Cerebellar nuclear complex (tissue), 1 donor: ENCODE measurements at places on chromosomes 1 and 21.

DNA sequence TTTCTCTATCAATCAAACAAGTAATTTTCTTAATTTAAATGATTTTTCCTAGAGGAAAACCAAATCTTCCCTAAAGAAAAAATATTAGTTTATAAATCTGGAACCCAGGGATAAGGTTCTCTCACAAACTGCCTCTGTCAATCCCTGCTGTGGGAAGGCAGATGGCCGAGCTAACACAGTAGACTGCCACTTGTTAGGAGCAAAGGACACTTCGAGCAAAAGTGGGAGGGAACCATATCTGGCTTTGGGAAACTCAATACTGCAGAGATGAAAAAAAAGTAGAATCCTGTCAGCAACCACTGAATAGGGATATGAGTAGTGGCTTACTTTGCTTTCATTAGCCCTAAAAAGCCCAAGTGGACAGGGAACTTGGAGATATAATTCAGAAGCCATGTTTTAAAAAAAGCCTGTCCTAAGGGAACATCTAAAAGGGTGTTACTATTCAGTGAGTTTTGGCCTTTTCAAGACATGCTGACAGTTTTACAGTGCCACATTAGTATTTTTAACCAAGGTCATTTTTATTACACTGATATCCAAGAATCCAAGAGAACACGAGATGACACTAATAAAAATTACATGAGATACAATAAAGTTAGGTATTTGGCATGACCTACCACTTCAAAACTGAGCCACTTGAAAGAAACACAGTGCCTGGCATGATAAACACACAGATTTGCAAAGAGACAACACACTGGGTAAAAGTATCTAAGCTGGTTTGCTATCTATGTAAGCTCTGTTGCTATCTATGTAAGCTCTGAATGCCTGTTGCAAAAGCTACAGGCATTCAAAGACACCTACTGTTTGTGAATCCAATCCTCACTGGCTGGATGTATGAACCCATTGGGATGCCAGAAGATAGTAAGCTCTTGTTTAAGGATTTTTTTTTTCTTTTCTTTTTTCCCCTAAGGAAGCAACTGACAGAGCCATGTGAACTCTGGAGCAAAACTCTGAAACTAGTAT is 21.4 kb downstream of the TEX38 start:
- DNase-seq = no peak

DNA sequence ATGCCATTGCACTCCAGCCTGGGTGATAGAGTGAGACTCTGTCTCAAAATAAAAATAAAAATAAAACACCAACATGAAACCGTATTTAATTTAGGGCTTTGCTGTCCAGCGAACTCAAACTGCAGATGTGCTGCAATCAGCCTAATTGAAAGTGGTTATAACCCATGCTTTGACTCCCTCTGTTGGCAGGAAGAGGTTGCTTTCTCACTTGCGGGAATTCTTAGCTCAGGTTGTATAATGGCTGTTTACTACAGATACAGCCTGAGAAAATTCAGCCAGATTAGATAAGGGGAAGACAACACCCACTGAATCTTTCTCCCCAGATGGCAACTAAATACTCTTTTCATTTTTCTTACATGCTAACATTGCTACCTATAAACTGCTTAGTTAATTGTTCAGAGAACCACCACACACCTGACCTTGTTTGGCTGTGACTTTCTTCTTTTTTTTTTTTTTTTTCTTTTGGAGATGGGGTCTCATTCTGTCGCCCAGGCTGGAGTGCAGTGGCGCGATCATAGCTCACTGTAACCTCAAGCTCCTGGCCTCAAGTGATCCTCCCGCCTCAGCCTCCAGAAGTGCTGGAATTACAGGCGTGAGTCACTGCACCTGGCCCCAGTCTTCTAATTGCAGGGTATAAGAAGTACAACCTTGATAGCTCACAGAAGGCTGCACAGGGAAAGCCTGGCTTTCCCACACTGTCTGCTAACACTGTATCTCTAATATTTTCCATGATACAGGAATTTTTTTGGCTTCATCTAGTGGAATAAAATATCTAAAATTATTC is 34.6 kb downstream of the DNTTIP2 start:
- DNase-seq = peak; percentile 3

DNA sequence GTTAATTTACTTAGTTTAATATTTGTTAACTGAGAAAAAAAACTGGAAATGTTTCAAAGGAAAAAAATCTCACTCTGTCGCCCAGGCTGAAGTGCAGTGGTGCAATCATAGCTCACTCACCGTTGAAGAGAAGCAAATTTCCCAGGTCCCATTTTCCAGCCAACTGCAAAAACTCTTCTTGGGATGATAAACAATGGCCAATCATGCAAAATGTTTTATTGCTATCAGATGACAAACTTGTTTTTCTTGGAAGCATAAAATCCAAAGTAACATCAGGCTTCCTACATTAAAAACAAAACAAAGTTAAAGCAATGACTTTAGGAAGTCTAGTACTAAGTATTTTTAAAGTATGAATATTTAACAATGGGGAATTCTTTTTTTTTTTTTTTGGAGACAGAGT is 84.9 kb downstream of the LYST start:
- no peak for DNase-seq

DNA sequence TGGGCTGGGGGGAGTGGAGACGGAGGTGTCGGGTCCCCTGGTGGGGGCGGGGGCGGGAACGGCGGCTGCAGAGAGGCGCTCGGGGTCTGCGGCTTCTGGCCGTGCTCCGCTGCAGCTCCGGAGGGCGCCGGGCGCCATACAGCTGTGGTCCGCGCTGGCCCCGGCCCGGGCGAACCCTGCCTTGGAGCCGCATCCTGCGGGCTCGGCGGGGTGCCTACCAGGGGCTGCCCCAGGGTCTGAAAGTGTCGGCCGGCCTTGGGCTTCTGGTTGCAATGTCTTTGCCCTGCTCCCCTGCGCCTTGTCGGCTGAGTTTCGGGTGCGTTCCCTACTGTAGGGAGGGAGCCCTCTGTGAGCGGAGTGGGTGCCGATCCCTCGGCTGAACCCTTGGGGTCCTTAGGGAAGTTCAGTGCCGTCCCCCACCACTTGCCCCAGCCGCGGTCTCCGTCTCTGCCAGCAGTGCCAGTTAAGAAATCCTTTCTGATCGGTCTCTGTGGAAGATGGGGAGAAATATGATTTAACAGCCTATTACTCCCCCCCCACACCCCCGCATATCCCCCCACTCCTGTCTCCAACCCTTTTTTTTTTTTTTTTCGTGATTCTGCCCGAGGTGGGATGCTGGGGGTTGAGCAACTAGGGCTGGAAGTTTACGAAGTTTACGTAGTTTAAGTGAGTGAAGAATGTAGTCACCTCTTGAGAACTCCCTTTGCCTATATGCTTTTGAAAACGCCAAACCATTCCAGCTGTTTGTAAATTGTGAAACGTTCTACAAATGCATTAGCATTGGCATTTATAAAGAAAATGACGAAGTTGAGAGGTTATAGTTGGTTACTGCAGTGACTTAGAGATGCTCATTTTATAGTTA is 588 bp downstream of the NEXN start:
- DNase-seq = no peak

DNA sequence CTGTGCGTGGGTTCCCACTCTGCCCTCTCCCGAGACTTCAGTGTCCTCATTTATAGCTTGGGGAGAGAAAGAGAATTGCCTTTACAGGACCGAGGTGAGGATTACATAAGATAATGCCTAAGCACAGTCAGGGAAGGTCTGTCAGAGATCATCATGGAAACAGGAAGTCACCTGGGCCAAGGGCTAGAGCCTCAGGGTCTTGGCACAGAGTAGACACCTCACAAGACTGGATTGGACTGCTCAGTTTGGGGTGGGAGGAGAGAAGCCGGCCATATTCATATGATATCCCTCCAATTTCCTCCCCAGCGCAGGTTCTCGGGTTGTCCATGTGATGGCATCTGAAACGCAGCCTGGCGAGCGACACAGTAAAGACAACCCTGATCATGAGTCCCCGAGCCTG is 3.8 kb downstream of the CNR2 start:
- DNase-seq = no peak

GRCh38 chr1:229153955-229154548 is 116.9 kb upstream of the RAB4A start:
- DNase-seq = no peak

GRCh38 chr1:86000601-86001000 is 156.0 kb downstream of the COL24A1 start:
- no peak for DNase-seq

- DNase-seq = no peak
These were observed 14.0 kb downstream of the NAV1 start for GRCh38 chr1:201552941-201553351.

- no peak for DNase-seq
These were observed 406.7 kb downstream of the SIPA1L2 start for GRCh38 chr1:232223183-232223708.

DNA sequence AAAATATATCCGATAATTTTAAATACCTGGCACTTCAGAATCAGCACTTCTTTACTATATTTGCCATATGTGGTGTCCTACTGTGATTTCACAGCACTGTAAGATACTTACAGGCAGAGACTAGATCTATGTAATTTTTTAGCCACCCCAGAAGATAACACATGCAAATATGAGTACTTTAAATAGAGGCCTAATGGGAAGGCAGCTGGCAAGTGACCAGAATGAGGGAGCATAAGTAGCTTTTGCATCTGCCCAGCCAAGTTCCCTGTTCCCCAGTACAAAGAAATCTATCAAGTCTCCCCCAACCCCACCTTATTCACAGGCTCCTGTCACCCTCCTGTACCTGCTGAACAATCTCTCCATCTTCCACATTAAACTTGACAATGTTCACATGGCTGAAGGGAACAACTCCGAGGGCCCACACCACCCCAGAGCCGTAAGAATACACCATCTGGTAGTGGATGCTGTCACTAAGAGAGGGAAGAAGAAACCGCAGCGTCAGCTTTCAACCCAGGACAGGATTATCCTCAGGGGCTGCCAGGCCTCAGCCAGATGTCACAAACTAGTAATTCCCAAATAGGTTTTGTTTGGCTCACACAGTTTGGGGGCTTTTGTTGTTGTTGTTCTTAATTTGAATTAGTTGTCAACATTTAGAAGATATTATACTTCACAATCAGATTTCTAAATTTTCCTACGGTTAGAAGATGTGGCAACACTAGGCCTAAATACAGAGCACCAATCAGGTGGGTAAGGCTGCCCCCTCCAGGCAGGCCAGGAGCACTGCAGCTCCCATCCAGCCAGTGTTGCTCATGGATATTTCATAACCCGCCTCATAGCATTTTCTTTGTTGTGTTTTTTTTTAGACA is 10.4 kb downstream of the EMC1 start:
- DNase-seq = no peak

DNA sequence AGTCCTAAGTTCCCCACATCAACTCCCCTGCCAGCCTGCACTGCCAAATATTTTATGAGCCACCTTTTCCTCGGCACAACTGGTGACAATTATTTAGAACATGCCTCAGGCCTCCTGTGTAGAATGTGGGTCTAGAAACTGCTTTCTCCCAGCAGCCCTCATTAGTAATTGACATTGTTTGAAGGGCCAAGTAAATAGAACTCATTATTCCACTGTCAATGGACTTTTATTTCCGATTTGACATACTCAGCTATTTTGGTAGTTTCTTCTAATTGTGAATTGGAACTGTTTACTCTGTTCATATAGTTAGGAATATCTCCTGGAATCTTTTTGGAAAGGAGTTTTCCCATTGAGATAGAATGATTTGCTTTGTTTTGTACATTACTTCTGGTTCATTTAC is 168.8 kb upstream of the L1TD1 start:
- DNase-seq = no peak

DNA sequence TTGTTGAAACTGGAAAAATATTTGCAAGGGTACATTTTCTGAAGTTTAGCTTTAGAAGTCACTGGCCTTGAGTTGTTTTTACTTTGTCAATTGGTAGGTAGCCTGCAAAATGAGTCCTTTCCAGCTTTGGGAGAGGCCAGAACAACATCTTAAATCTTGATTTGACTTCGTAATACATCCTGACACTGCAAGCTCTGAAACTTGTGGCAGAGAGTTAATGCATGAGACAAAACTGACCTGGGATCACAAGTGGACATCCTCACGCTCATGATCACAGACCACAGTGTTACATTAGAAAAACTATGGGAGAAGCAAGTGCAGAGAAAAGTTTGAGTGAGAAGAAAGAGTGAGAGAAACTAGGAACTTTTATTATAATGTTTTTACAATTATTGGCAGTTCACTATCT is 550.9 kb downstream of the USP25 start:
- no peak for DNase-seq

GRCh38 chr1:4101459-4102161 is 201.5 kb upstream of the C1orf174 start:
- DNase-seq = no peak

DNA sequence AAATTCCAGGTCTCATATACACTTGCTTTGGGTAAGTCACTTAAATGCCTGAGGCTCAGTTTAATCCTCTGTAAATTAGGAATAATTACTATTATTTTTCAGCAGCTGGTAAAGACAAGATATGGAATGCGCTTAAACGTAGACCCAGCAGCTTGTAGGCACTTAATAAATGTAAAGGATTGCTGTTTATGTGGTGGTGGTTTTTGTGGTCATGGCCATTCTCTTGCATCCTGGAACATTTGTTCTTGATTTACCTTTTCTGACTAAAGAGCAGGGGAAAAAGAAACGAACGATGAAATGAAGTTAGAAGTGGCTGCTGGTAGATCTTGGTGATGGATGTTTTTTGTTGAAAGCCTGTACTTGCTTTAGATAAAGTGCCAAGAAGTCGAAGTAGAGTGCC is 195.0 kb upstream of the FOXD3 start:
- no peak for DNase-seq

DNA sequence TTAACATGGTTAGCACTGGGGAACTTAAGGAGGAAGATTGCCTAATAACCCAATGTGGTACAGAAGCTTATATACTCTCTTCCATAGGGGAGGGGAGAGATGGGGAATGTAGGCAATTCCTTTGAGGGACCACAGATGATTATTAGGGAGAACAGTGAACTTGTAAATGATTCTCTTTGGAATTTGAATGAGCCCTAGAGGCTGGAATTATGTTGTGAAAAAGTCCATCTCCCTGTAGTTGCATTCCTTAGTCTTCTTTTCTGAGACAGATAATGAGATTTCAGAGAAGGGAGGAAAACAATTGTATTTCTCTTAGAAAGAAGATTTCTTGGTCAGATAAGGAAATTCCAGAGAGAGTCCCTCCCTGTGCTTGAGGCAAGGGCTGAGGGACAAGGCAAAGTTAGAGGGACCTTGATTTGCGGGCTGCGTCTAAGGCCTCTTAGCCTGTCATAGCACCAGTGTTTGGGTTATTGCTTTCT is 89.0 kb upstream of the HMCN1 start:
- no peak for DNase-seq

DNA sequence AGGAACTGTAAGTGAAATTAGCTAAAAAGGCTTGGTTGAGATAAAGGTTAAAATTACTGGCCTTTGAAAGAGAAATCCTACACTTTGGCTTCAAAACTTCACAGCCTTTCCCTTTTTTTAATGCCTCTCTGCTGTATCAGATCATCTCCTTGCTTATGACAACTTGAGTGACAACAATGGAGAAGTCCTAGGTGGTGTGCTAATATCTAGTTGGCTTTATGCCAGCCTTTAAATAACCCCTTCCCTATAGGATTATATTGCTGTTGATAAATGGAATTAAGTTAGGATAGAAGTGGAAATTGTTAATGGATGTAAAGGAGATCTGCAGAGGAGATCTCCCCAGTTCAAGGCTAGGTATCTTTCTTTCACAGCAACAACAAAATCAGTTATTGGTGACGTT is 130.2 kb upstream of the ATP1B1 start:
- no peak for DNase-seq
